T-helper 1 cell (primary cell): ENCODE measurements at places on chromosomes 11 and 22.
A peak's percentile ranks its signal among the peaks of the same experiment; 100 is the strongest.

DNA sequence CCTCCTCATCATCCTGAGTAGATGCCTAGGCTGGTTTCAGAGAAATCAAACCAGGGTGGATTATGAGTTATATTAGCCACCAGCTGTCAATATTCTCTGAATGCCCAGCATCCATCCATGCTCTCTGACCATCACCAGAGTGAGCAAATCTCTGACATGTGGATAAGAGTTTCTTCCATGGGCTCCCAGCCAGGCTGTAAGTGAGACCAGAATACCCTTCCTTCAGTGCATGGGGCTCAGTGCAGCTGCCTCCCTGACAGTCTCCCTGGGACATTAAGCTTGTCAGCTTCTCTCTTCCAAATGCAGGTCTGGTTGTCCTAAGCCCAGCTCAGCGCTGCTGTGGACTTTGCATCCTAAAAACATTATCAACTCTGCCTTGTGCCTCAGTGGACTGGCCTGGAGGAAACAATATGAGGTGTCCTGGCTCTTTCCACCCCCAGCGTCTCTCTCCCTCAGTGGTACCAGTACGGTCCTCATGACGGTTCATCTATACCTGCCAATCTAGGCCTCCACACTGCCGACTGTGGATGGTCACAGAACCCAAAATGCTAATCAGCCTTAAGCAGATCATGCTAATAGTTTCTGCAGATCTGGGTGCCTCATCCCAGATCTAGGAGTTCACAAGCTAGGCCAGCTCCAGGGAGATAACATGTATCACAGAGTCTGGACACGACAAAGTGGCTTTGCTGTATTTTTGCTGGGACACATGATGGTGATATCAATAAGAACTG is 41.6 kb upstream of the PRAME start:
- DNase-seq, result no peak

DNA sequence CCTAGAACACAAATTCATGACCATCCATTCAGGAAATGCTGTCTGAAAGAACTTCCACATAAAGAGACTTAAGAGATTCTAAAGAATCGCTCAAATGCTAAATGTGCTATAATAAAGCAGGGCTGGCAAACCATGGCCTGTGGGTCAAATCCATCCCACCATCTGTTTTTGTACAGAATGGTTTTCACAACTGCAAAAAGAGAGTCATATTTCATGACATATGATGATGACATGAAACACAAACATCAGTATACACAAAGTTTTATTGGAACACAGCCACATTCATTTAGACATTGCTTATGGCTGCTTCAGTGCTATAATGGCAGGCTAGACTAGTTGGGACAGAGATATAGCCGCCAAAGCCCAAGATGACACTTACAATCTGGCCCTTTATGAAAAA is 85.1 kb downstream of the RRAS2 start:
- no peak for DNase-seq

GRCh38 chr11:17813391-17814059 is 78.9 kb downstream of the KCNC1 start:
- DNase-seq, result no peak

- no peak for DNase-seq
Observed at GRCh38 chr11:131092469-131092868, 176.2 kb upstream of the SNX19 start.

- no peak for DNase-seq
Observed at GRCh38 chr11:64102005-64102738, 63.7 kb downstream of the MACROD1 start.

DNA sequence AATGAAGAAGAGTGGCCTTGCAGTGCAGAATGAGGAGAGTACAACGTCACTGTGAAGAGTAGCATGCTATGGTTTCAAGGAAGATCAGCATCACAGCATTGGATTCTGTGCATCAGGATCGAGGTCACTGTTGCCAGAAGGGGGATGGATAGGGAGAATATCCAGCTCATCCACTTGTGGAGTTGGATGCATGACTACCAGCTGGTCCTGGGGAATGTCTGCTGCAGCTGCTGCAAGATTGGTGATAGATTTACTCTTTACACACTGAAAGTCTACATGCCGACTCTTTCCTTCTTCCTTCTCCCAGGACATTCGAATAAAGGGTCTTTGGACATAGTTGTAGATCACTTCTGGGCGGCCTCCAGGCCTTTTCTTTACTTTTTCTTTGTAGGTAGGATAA is 74.3 kb downstream of the BTBD10 start:
- DNase-seq, result no peak

DNA sequence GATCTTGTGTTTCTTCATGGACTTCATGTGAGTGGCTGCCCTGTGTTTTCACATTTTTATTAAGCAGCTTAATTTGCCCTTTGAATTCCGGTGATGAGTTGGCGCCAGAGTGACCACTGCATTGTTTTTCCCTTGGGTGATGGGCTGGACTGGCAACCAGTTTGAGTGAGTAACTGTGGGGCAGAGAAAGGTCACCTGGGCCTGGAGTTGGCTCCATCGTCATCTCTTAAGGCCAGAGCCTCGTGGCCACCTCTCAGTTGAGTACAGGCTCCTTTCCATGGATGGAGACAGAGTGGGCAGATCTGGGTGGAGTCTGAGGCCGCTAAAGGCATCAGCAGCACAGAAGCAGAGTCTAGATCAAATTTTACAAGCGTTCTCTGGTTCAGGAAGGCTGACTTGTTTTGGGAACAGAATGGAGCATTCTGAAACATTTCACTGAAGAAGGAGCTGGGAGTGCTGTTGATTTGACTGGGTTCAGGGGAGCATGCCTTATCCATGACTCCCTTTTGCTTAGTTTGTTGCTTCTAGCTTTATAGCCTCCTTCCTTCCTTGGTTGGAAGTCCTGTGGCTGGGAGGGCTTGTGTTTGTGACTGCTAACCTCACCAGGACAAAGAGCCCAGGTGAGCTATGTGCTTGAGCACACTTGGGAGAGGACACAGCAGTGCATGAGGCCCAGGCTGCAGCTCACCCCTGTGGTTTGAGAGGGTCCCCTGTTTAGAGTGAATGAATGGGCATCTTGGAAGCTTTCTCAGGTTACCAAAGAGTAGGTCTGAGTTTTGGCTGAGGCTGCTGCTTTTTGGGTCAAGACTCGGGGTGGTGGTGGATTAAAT is 7.8 kb downstream of the BCR start:
- no peak for DNase-seq

DNA sequence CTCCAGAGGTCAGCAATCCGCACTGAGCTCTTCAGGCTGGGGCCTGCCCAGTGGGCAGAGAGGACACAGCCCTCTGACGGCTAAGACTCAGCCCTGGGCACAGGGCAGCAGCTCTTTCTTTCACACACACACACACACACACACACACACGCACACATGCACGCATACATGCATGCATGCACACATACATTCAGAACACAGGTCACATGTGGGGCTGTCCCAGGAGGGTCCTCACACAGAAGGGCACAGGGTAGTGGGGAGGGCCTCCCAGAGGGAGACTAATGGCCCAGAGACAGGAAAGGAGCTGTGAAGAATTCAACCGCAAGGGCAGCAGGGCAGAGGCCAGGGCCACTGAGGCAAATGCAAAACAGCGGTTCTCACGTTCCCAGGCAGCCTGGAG is 20.3 kb upstream of the XKR3 start:
- no peak for DNase-seq

GRCh38 chr11:128398517-128399250 is 188.7 kb downstream of the ETS1 start:
- DNase-seq, result no peak

DNA sequence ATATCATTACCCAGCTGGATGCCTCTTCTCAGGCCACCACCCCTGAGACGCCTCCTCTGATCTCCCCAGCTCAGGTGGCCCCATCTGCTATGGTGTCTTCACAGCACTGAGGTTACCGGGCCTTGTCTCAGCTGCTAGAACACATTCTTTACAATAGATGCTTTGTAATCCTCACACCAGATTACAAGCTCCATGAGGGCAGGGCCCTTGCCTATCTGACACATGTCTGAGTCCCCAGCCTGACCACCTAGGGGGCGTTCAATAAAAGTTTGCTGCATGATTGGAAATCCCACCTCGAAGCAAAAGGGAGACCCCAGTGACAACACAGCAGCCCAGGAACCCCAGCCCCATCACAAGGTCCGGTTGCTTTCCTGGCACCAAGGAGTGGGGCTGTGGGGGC is 2.0 kb downstream of the MACROD1 start:
- no peak for DNase-seq

DNA sequence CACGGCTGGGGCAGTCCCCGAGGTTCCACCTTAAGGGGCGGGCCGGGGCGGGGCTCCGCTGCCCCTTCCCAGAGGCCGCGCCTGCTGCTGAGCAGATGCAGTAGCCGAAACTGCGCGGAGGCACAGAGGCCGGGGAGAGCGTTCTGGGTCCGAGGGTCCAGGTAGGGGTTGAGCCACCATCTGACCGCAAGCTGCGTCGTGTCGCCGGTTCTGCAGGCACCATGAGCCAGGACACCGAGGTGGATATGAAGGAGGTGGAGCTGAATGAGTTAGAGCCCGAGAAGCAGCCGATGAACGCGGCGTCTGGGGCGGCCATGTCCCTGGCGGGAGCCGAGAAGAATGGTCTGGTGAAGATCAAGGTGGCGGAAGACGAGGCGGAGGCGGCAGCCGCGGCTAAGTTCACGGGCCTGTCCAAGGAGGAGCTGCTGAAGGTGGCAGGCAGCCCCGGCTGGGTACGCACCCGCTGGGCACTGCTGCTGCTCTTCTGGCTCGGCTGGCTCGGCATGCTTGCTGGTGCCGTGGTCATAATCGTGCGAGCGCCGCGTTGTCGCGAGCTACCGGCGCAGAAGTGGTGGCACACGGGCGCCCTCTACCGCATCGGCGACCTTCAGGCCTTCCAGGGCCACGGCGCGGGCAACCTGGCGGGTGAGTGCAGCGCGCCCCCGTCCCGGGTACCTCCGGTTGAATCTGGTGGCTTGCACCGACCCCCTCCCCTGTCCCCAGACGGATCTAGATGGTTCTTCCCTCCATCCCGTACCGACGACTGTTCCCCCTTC is at the start of gene SLC3A2:
Gene SLC3A2 (plus strand): TSS at position 94 of the 776 bp plus-strand sequence. CDS start 128 bp downstream, at position 222.
- peak; percentile 79 for DNase-seq

DNA sequence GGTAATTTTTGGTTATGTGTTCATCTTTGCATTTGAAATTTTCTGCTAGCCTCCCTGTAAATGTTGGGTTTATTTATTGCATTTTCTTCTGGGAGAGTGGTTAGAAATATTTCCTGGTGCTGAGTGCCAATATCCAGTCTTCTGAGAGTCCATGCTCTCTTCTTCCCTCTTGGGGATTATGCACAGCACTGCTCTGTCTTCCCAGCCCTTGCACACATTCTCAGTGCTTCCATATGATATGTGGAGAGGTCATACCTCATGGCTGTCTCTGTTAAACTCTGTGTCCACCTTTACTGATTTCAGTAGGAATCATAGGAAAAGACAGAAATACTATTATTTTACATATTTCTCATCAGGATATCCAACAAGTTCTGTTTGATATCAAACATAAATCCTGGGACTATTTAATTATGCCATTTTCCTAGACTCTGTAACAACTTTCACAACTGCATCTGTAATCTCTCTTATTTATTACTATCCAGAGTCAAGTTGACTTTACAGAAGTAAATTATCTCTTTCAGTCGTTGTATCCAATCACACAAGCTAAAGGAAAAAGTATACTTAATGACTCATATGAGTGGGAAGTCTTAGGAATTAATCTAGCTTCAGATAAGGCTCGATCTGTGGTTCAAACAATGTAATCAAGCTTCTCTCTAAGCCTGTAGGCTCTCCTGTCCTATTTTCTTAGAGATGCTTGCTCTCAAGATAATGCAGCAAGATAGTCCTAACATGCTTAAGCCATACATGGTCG is 2.7 kb upstream of the NXPE1 start:
- DNase-seq, result no peak

GRCh38 chr11:20022363-20023081 is 137.8 kb downstream of the DBX1 start:
- no peak for DNase-seq

DNA sequence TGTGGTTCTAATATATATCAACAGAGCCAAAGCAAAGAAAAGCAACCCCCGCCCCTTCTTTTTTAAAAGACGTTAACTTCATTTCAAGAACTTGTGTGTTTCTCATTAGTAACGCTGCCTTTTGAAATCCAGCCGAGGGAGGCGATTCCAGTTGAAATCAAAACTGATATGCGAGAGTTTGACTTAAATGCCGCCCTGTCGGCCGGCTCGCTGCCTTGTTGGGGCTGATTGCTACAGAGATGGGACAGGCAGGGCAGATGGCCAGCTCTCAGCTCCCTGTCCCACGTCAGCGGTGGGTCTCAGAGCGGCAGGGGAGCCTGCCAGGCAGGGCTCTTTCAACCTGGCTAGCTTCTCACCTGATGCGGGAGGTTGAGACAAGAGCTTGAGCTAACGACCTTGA is 51.9 kb upstream of the ALX4 start:
- DNase-seq, result no peak

DNA sequence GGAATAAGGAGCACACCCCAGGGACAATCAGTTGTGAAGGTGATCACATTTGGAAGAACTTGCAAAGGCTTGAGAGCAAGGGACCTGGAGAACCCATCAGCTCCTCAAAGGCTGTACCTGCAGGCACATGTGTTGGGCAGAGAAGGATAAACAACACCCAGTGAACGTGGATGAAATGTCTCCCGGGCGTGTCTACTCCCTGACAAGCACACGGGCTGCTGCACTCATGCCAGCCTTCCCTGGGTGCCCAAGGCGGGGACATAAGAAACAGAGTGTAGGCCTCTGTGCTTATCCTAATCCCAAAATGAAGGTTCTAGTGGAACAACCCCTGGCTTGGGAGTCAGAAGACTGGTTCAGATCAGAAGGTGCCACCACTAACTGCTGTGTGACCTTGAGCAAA is 46.7 kb downstream of the DSCAML1 start:
- DNase-seq, result no peak

- DNase-seq, result no peak
Observed at GRCh38 chr22:45131749-45132148, 32.0 kb upstream of the NUP50 start.

- no peak for DNase-seq
Observed at GRCh38 chr22:40997520-40997919, 46.3 kb downstream of the RBX1 start.

DNA sequence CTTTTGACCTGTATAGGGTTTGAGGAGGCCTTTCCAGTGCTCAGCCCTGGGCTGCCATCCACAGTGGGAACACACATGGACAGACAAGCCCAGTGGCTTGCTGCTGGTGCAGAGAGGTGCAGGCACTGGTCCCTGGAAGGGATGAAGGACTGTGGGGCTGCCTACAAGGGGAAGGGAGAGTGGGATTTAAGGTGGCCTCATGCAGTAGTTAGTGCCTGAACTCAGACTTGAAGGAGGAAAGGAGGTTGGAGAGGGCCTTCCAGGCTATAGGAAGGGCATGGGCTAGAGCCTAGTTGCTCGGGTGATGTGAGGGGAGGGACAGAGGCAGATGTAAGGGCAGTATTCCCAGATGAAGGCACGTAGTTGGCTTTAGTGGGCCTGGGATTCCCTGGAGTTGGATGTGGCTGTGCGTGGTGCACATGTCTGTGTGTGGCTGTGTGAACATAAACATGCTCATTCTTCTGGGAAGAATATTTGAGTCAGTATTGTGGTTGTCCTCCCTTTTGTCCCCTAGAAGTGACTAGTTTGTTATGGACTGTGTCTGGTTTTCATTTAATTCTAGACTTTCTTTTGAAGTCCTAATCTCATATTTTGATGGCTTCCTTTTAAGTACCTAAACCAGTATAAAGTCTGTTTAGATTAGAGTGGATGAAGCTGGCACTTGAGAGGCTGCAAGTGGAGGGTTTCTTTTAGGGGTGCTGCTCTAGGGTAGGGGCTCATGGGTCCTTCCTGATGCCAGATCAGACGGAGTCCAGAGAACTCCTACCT is 18.4 kb downstream of the YDJC start:
- DNase-seq, result no peak
